HS-27A (cell line): ENCODE measurements at places on chromosomes 7 and 10.

- no peak for DNase-seq
Measured at GRCh38 chr7:18727115-18727870, 231.7 kb downstream of the HDAC9 start.

DNA sequence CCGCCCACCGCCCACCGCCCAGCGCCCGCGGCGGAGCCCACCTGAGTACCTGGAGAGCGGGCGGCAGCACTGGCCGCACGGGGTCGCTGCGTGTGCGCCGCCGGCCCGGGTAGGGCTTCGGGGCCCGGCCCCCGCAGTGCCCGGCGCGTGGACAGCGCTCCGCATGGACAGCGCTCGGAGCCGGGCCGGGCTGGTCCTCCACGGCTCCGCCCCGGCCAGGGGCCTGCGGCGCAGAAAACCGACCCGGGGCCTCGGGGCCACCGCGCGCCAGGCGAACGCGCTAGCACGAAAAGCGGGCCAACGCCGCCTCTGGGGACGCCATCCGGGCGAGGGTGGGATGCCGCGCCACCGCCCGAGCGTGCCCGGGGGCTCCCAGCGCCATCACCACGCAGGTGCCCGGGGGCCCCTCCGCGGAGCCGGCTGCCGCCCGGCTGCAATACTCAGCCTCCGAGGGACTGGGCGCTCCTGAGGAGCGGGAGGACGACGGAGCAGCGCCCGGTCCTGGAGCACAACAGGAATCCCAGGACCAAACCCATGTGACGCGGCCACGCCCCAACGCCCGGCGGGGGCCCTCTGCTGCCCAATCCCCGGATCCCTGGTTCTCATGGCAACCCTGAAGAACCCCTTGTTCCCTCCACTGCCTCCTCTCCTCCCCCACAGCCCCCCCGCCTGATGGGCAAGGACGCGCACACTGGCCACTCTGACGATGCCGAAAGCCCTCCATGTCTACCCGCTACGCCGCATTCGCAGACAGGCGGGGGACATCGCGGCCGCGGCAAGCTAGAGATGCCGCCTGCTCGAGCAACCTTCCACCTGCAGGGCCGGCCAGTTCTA is at the start of gene GRB10:
Gene GRB10, minus strand, starts transcription at position 522 of the 834 bp plus-strand sequence. CDS start 50,574 bp downstream, outside the sequence.
- no peak for DNase-seq

- no peak for DNase-seq
Measured at GRCh38 chr10:70589762-70590654, 12.5 kb downstream of the PRF1 start.

- DNase-seq: no peak
Measured at GRCh38 chr7:8263048-8263447, 1.1 kb upstream of the ICA1 start.

DNA sequence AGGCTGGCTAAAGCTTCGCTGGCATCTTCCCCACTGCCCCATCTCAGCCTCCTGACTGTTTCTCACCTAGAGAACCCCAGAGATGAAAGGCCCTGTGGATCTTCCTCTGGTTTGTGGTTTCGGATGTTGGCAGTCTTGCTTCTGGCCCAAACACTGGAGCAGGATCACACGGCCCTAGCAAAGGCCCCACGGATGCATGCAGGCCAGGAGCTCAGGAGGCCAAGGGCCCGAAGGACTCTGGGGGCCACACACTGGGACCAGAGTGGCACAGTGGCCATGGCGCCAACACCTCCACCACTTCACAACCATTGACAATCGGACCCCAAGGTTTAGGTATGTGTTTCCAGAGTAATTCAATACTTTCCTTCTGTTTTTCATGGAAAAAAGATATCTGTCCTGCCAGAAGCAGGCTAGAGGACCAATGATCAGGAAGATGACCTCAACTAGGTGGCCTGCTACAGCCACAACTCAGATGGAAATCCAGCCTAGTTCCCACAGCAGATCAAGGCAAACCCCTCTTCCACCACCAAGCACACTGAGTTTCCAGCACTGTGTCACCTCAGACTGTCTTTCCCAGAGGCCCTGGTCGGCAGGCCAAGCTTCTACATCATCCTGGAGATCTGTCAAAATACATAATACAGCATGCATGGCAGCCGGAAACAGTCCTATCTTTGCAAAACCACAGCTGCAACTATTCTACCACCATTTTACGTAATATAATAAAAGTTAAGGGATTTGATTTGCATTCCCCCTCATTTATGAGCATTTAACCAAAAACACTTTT is 53.0 kb downstream of the CTBP2 start:
- no peak for DNase-seq

DNA sequence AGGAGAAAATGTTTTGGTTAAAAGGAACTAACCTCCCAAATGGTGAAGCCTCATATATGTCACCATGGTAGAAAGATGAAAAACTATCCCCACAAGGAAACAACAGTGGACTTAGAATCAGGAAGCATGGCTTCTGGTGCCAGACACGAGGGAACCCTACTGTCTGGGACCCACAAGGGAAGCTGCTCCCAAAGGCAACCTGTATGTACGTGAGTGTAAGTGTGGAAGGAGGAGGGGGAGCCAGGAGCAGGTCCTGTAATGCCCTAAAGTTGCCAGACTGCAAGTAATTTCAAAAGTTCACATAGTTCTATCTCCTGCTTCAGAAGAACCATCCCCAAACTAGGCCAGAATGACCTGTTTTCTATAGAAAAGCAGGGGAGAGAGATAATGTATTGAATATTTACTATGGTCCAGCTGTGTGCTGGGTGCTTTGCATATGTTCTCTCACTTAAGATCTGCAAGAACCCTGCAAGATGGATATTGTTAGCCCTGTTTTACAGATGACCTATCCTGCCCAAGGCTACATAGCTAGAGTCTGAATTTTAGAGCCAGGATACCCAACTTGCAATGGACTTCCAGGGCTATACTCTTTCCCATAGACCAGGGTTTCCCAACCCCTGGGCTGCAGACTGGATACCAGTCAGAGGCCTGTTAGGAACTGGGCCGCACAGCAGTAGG is 19.2 kb downstream of the DUSP5 start:
- no peak for DNase-seq
